Activated CD8-positive, alpha-beta memory T cell treated with anti-CD3 and anti-CD28 coated beads for 1 hour (primary cell): ENCODE measurements at places on chromosomes 16 and 17.

DNA sequence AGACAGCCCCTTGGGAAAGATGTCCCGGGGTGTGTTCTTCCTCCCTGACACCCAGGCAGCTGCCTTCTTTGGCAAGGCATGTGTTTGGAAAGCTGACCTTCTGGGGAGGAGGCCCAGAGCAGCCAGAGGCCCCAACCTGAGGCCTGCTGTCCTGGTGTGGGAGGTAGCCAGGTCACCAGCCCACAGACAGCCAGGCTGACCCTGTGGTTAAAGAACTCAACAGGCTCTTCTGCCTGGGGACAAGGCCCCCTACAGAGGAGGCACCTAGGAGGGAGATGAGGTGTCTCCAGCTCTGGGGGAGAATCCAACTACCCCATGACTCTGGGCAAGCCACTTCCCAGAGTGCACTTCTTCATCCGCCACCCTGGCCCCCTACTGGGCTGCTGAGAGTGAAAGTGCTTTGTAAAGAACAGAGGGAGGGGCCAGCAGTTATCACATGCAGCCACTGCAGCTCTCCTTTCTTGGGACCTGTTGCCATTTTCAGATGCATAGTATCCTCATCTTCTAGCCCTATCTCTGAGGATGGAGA lies 13.1 kb upstream of the SREBF1 start:
- DNase-seq = no peak

GRCh38 chr16:30068750-30069610 lies 3.4 kb downstream of the ALDOA start:
- no peak for DNase-seq

DNA sequence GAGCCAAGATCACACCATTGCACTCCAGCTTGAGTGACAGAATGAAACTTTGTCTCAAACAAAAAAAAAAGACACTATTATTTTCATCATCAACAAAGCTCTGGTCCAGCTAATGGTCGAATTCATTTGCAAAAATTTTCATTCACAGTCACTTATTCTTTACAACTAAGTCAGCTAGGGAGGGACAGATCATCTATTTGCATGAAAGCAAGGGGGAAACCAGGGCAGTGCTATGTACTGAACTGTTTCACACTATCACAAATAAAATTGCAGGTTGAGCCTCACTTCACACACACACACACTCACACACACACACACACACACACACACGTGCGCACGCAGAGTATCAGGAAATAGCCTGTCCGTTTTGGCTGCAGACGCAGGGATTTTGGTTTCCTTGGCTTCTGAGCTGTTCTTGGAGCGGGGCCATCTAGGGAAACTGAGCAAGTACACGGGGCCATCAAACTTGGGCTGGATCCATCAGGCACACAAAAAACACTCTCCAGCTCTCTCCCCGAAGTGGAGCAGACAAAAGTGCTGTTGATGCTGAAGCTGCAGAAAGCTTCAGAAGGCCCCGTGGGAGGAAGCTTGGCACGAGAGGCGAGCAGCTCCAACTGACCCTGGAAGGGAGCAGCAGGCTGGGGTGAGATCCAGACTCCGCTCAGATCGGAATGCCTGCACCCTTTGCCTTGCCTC lies 44.3 kb upstream of the HELZ start:
- no peak for DNase-seq

DNA sequence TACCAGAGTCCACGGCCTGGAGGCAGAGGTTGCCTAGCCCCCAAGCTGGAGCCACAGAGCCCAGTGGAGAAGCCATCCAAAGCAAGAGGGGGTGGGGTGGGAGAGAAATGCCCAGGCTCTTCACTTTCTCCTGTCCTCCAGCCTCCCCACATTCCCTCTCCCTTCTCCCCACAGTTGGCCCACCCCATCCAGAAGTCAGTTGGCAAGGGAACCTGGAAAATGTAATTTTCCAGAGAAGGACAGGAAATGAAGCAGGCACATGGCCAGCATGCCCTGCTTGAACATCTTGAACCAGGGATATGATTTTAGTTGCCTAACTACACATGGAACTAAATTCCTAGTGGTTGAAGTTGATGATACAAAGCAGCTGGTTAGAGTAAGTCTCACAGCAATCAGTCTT lies 73.3 kb upstream of the IRX6 start:
- no peak for DNase-seq

- no peak for DNase-seq
Observed at GRCh38 chr16:78249056-78249455, 149.6 kb downstream of the WWOX start.

- no peak for DNase-seq
Observed at GRCh38 chr17:39635614-39636176, 1.2 kb upstream of the STARD3 start.

- DNase-seq = no peak
Observed at GRCh38 chr16:66843191-66843590, 1.0 kb upstream of the CA7 start.

GRCh38 chr17:49969134-49969759 lies at the start of gene DLX4:
Gene DLX4 (plus strand): TSS chr17:49969190. CDS start chr17:49969469, 279 bp downstream.
- DNase-seq = no peak

DNA sequence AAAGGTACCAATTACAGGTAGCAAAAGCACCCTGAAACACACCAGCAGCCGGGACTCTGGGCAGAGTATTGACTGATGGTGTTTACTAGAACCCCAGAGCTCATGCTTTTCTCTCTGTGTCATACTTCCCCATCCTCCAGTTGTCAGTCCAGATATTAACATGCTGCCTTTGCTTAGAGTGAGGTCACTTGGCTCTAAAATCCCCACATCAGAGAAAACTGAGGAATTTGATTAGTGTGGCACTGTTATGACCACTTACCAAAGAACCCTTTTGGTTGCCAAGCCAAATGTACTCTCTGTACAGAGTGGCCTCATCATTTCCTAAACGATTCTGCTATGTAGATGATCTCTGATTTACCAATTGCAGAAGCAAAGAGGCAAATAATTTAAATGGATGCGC lies 80.4 kb downstream of the ABCC12 start:
- no peak for DNase-seq

DNA sequence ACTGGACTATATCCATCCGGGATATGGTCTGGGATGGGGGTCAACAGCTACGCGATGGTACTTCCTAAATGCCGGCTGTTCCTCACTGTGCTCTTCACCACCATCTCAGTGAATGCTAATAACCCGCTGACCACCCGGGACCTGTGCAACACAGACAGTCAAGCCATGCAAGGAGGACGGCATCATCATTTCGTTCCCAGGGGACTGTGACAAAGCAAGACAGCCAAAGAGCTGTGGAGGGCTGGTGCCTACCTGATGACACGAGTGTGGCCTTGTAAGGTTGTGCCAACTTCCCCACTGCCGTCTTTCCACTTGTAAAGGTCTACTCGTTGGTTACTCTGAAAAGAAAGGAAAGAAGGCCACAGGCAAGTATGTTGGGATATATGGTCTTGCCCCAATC lies 33.7 kb downstream of the WDR59 start:
- no peak for DNase-seq

- DNase-seq = no peak
Observed at GRCh38 chr17:245020-245419, 63.6 kb upstream of the DOC2B start.

DNA sequence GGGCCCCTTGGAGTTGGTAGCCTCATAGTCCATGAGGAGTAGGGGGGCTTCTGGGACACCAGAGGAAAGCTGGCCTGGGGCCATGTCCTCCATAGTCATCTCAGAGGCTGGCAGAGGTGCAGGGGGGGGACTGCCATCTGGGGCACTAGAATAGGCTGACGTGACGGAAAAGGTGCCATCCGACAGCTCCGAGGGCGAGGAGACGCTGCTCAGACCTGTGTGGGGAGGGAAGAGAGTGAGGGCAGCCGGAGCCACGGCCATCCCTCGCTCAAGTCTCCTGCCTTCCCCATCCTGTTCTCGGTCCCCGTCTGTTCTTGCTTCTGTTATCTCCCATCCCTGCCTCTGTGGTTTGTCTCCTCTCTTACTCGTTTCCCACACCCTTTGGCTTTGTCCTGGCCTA lies 4.7 kb upstream of the SPAG7 start:
- DNase-seq = no peak

DNA sequence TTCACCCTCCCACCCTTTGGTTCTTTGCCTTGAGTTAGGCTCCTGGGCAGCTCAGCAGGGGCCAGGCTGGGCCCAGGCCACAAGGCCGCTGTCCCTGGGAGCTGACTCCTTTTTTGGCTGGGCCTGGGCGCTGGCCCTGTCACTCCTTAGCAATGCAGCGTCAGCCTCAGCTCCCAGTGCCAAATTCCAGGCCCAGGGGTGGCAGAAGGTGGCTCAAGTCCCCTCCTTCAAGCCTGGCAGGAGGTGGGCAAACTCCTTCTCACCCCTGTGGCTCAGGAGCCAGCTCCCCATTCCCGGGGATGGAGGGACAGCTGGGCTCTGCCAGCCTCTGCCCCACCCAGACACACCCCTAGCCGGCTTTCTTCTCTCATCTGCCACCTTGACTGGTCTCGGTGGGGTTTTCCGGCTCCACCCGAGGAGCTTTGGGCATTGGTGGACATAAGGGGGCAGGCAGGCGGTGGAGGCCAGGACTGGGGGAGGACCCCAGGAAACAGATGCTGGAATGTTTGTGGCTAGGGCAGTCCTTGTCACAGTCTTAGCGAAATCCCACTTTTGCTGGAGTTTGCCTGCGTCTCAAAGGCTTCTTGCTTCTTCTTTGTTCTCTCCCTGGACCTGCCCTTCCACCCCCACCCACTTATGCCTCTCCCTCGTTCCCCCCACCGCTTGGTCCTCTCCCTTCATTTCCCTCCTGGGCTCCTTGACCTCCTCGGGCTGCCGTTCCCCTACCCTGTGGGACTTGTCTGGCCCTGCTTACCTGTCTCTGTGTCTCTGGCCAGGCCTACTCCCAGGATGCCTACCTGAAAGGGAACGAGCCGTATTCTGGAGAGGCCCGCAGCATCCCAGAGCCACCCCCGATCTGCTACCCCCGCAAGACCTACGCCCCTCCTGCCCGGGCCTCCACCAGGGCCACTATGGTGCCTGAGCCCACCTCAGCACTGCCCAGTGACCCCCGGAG lies 37.4 kb downstream of the ARHGAP23 start:
- no peak for DNase-seq

DNA sequence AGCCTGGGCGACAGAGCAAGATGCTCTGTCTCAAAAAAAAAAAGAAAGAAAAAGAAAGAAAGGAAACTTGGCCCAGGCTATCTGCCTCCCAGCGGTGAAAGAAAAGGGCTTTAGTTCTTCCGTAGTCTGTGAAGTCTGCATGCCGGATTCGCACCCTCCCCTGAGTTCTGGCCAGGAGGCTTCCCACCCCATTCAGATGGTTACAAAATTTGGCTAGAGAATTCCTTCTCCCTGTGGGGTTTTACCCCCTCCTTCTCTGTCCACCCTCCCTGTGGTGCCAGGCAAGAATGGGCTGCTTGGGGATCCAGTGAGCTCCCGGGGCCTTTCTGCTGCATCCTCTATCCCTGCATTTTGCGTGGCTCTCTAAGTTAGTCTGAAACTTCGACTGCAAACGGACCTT lies 37.8 kb downstream of the PAFAH1B1 start:
- DNase-seq = no peak

DNA sequence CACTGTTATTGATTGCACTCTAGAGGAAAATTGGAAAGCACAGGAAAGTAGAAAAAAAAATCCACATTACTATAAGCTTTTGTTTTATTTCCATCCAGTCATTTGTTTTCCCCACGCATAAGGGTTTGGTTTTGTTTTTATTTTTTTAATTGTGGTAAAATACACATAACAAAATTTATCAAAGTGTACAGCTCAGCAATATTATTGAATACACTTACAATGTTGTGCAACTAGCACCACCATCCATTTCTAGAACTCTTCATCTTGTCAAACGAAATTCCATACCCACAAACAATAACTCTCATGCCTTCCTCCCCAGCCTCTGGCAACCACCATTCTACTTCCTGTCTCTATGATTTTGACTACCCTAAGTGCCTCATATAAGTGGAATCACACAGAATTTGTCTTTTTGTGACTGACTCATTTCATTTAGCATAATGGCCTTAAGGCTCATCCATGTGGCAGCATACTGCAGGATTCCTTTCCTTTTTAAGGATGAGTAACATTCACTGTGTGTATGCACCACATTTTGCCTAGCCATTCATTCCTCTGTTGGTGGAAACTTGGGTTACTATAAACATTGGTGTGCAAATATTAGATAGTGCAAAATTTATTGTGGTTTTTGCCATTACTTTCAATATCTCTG lies 11.1 kb downstream of the SPPL2C start:
- DNase-seq = no peak

- no peak for DNase-seq
Observed at GRCh38 chr16:11949527-11949926, 7.7 kb upstream of the NPIPB2 start.

- no peak for DNase-seq
Observed at GRCh38 chr17:74513987-74514631, 17.2 kb downstream of the CD300LB start.

GRCh38 chr17:50866950-50867362 lies 802 bp upstream of the TOB1 start:
- peak; percentile 44 for DNase-seq

GRCh38 chr16:12559714-12560113 lies 244.0 kb downstream of the CPPED1 start:
- no peak for DNase-seq

DNA sequence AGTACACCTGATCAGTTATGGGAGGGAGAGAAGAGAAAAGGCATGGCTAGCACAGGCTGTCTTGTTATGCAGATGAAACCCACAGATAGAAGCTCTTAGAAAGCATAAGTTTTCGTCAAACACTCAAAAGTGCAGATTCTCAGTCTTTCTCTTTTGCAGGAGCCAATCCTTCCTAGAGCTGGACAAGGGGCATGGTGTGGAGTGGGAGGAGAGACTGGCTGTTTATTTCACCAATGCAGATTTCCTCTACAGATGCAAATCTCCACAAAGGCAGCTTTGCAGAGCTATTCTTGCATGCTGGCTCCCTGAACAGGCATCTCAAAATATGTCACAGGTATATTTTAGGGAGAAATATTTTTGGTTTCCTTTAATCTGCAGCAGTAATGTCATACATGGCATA lies 1400.7 kb downstream of the CDH8 start:
- no peak for DNase-seq

- DNase-seq = no peak
Observed at GRCh38 chr17:18267366-18267765, 6.9 kb downstream of the MIEF2 start.

- no peak for DNase-seq
Observed at GRCh38 chr17:77794846-77795245, 163.7 kb upstream of the TNRC6C start.
